Activated CD4-positive, alpha-beta T cell treated with anti-CD3 and anti-CD28 coated beads, Interleukin-2, amount 50 U/mL, for 16 hours (primary cell): ENCODE measurements at places on chromosomes 3 and 15.

GRCh38 chr15:52529341-52529924 is 753 bp upstream of the MYO5A start:
- peak; percentile 5 for DNase-seq

DNA sequence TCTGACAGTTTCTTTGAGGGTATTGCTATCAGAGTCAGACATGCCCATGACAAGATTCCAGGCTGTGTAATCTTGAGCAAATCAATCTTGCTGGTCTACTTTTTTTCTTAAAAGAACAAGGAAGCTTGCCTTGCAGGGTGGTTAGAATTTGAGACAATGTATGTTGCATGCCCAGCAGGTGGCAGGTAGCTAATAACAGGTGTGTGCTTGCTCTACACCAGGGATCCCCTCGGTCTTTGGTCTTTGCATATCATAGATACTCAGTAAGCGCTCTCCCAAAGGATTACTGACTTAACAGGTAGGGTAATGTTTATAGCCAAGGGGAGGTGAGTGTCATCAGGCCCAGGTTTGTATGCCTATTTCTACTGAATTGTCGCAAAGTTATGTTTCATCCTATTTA is 37.3 kb downstream of the CACNA1D start:
- DNase-seq = no peak

- no peak for DNase-seq
These were observed 1.1 kb upstream of the WWTR1 start for GRCh38 chr3:149658744-149659497.

GRCh38 chr3:183330881-183331280 is 77.8 kb downstream of the B3GNT5 start:
- no peak for DNase-seq

DNA sequence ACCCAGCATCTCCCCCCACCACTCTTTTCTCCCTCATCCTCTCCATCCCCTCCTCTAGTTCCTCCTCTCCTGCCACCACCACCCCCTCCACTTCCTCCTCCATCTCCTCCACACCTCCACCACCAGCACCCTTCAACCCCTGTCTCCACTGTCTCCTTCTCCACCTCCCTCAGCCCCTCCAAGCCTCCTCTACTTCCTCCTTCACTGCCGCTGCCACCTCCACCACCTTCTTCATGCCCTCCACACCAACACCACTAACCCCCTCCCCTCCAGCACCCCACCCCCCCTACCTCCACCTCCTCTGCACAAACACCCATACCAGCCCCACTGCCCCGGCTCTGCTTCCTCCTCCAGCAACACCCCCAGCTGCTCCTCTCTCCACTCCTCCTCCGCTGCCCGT is 88.0 kb downstream of the HES1 start:
- no peak for DNase-seq

- no peak for DNase-seq
These were observed 47.7 kb upstream of the PLXND1 start for GRCh38 chr3:129654131-129654530.

GRCh38 chr15:25719101-25719985 is 143.8 kb downstream of the ATP10A start:
- DNase-seq = no peak

GRCh38 chr3:115947325-115947724 is 324.0 kb downstream of the GAP43 start:
- DNase-seq = no peak
